ENCODE measurements at places on chromosomes 16 and 17.

DNA sequence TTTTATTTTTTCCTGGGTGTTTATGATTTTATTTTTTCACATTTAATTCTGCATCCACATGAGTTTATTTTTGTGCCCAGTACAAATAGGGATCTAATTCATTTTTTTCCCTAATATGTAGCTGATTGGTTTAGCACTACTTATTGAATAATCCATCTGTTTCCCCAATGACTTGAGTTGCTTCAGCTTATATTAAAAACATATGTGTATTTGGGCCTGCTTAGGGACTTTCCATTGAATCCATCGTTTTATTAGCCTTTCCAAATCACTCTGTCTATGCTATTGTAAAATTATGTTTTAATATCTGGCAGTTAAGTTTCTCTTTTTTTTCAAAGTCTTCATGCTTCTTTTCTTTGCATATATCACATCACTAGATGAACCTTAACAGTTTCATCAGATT lies 42.2 kb downstream of the WWP2 start:
- DNase-seq: no peak

- DNase-seq: no peak
These were observed 2.6 kb downstream of the STAC2 start for GRCh38 chr17:39222866-39223834.

- no peak for DNase-seq
These were observed 12.5 kb upstream of the C17orf107 start for GRCh38 chr17:4886830-4887229.

DNA sequence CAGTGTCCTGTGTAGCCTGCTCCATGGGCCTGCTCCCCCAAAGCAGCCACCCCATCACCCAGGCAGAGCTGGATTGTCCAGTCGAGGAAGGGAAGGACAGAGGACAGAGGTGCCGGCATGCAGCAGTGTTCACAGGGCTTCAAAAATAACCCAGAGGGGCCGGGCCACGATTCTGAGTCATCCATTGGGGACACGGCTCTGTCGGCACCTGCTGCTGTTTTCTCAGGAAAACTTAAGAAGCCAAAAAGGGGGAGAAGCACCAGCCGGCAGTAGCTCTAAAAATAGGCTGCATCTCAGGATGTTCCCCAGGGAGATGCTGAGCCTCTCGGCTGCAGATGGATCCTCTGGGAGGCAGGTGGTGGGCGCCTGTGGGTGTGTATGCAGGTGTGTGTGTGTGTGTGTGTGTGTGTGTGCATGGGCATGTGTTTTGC lies 1.6 kb downstream of the CA7 start:
- peak; percentile 97 for DNase-seq

DNA sequence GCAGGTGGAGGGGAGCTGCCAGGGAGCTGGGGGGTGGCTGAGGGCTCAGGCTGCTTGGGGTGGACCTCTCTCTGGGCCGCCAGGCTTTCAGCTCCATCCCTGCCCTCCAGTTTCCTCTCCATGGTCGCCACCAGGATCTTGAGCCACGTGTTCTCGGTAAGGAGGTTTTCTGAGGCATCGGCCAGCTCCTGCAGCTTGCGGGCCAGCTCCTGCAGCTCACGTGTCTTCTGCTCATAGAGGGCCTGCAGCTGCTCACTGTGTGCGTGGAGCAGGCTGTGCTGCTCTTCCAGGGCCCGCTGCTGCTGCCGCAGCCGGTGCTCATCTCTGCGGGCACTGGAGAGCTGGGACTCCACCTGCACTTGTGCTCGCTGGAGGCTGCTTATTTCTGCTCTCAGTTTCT lies 11.0 kb downstream of the SNN start:
- no peak for DNase-seq

DNA sequence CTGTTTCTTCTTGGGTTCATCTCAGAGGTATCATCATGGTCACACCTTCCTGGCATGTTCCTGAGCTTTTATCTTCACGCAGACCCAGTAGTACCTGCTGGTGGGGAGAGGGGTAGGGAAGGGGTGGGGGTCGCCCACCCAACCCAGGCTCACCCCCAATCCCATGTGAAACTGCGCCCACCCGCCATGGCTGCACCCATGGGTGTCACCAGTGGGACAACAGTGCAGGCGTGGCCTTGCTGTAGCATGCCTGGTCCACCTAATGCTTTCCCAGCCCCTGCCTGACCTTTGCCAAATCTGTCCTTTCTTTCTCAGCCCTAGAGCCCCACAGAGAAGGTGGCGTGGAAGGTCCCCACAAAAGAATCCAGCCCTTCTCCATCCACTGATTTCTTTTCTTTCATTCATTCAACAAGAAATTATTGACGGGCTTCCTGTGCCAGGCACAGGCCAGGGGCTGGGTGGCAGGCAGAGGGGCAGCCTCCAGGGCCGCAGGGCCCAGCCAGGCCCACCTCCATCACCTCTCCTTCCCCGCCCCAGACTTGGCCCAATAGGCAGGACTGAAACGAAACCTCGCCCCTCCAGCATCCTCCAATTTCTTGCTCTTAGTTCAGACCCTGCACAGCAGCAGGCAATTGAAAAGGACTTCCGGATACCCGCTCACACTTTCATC lies 79.1 kb upstream of the TNRC6C start:
- no peak for DNase-seq

- no peak for DNase-seq
These were observed 39.8 kb downstream of the ARL4D start for GRCh38 chr17:43438626-43439025.

- no peak for DNase-seq
These were observed 118.5 kb downstream of the MAF start for GRCh38 chr16:79482011-79482410.

DNA sequence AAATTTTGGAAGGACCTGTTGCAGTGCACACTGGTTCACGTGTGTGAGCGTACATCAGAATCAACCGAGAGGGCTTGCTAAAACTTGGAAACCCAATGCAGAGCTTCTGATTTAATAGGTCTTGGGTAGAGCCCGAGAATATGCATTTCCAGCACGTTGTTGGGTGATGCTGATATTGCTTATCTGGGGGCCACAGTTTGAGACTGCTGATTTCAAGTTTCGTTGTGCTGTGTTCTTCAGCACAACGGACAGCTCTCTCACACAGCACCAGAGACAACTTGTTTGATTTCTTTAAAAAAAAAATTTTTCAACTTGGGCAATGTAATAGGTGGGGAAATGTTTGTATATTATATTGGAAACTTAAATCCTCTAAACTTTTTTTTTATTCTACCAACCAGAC lies 9.4 kb downstream of the OR4D2 start:
- no peak for DNase-seq

DNA sequence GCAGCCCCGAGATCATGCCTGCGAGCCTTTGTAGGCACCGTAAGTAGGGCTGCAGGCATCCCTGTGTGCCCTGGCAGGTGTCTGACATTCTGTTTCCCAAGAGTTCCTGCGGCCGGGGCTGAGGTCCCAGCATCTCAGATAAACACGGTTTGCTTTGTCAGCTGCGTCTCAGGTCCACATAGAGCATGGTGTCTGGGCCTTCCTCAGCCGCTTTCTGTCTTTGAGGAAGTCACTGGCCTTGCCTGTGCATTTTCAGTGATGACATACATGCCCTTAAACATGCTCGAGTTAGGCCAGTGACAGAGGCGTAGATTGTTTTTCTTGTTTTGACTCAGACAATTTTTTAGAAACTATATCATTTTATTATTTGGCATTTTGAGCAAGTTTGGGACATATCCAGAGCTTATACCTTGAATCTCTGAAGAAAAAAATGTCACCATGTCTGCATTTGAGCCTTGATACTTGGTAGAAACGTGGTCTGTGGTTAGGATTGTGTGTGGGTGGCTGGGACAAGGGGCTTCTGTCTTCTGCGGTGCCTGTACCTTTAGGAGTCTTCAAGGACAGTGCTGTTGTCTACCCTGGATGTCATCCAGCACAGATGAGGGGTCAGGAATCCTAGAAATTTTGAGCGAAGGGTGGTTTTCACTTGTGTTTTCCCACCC lies 105.8 kb downstream of the SNX29 start:
- DNase-seq: no peak

- peak; percentile 93 for DNase-seq
These were observed at the start of gene SPAG7 for GRCh38 chr17:4967539-4968485. Gene SPAG7 (minus strand): TSS chr17:4967817. CDS start chr17:4967804, 13 bp downstream.

GRCh38 chr17:4463818-4464476 lies 30.2 kb downstream of the SPNS3 start:
- DNase-seq: no peak

DNA sequence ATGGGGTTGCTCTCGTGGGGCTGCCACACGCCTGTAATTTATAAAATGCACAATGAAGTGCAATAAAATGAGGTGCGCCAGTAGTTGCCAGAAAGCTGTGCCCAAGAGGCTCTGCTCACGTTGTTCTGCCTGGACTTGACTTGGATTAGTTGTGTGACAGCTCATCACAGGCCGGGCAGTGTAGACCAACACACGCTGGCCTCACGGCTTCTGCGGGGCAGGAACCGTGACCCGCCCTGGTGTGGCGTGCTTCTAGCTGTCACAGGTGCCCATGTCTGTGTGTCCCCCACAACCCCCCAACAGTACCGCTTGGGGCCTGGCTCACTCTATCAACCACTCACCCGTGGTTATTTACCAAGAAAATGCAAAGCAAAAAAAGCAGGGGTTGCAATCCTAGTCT lies 112.2 kb upstream of the ZNF750 start:
- no peak for DNase-seq

GRCh38 chr17:15432807-15433611 lies 34.4 kb downstream of the CDRT4 start:
- no peak for DNase-seq
